ENCODE measurements at places on chromosomes 1 and 21. TPM values are rescaled to one million over a fixed set of nuclear protein-coding genes. Genes with fewer than 3 reads are reported as not detected.
A peak's percentile ranks its signal among the peaks of the same experiment; 100 is the strongest.

DNA sequence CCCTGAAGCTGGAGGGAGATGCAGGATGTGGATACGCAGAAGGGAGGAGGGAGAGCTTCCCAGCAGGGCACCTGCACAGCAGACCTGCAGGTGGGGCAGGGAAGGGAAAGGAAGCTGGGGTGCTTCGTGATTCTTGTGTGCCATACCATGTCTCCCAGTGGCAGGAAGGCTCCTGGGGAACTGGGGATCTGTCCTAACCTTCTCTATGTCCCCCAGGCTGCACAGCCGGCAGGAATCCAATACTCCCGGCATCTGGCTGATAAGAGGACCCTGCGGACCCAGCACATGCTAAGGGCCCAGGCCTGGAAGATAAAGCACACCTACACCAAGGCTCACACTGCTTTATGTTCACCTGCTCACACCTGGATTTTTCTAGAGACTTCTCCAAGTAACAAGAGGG, 79.4 kb downstream of the ITPKB start:
- H3K4me3 ChIP-seq: no peak overlapping the region
- DNase-seq: no peak
- no peaks in the 10 kb centered on the region for H3K4me1 ChIP-seq
- H3K27me3 ChIP-seq: no peaks in the 10 kb centered on the region

The CRABP2 gene
- 27.3 TPM for total RNA-seq

The ACTL8 gene
- total RNA-seq: not detected

DNA sequence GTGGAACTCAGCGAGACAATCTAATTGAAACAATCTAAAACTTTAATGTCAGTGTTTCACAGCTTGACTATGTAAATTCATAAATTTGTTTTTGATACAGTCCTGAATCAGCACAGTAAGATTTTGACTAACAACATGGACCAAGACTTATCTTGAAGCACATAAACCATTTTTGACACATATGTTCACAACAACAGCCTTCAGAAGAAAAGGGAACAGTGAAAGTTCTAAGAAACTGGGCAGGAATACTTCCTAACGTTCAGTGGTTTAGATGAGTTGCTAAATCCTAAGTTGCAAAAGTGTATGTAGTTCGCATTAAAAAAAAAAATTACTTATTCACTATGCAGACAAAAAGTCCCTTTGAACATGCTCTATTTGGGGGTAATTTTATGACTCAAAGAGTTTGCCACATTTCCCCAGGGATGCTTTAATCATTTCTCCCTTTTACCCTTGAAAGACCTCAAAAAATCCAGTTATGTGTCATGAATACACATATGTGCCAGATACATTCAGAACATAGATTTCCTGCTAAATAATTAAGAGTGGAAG, 120.2 kb downstream of the MRPL39 start:
- H3K27me3 ChIP-seq: no peaks in the 10 kb centered on the region
- H3K4me1 ChIP-seq: no peaks in the 10 kb centered on the region
- no peak for DNase-seq

GRCh38 chr1:205141236-205142101, 19.7 kb upstream of the RBBP5 start:
- no peaks in the 10 kb centered on the region for H3K27me3 ChIP-seq
- DNase-seq: peak; percentile 78
- peak overlapping the region; percentile 25 for H3K4me3 ChIP-seq

The TSPAN2 gene
- 6.0 TPM for total RNA-seq

The IL10 gene
- total RNA-seq: not detected

DNA sequence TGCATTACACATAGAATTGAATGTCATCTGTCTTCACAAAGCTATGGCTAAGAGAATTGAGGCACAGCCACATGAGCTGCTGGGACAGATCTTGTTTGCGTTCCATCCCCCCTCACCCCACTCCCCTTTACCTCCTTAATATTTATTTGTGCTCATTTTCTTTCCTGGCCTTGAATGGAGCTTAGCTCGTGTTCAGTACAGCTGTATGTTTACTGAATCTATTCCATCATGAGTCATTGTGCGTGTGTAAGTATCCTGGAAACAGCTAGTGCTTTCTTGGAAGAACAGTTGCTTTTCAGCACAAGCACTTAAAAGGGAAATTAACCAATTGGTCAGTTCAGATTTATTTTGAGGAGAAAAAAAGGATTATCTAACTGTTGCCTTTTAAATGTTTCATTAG, 14.7 kb downstream of the PROX1 start:
- no peak overlapping the region for H3K4me3 ChIP-seq
- H3K4me1 ChIP-seq: no peaks in the 10 kb centered on the region
- no peak for DNase-seq
- no peak overlapping the region for H3K27ac ChIP-seq
- no peaks in the 10 kb centered on the region for H3K36me3 ChIP-seq

GRCh38 chr1:97139512-97139911, 417.9 kb downstream of the PTBP2 start:
- no peak for DNase-seq
- peaks cover 15% of the 10 kb centered on the region for H3K4me1 ChIP-seq
- no peaks in the 10 kb centered on the region for H3K27me3 ChIP-seq
- H3K27ac ChIP-seq: no peak overlapping the region
- no peak overlapping the region for H3K4me3 ChIP-seq

The GFI1 gene
- 0.31 TPM for total RNA-seq
